ENCODE measurements at places on chromosomes 1 and 21. TPM values are rescaled to one million over a fixed set of nuclear protein-coding genes. Genes with fewer than 3 reads are reported as not detected.

Gene OR2T11
- total RNA-seq = not detected

Gene PPIAL4G
- 0.09 TPM for total RNA-seq

Gene OR10Z1
- not detected for total RNA-seq

Gene SPOCD1
- not detected for total RNA-seq

Gene EFNA3
- 3.6 TPM for total RNA-seq

Gene FAM163A
- not detected for total RNA-seq

Gene TAL1
- total RNA-seq = not detected

Gene HPCAL4
- total RNA-seq = 0.44 TPM

Gene ADCY10
- total RNA-seq = 0.19 TPM

Gene INKA2
- total RNA-seq = 2.6 TPM

Gene PYHIN1
- 11.3 TPM for total RNA-seq

Gene IGSF9
- not detected for total RNA-seq

Gene APH1A
- 101 TPM for total RNA-seq

Gene HCRTR1
- not detected for total RNA-seq

Gene CYYR1
- total RNA-seq = not detected

Gene TMEM222
- 41.4 TPM for total RNA-seq

Gene BSND
- total RNA-seq = not detected

Gene HEYL
- not detected for total RNA-seq

Gene C1orf53
- 1.3 TPM for total RNA-seq

Gene MYBPH
- not detected for total RNA-seq

Gene RGSL1
- not detected for total RNA-seq

Gene PIK3R3
- 3.2 TPM for total RNA-seq

Gene CFHR4
- total RNA-seq = not detected

Gene MATN1
- total RNA-seq = 0.50 TPM

Gene FOXO6
- not detected for total RNA-seq

Gene C1QC
- not detected for total RNA-seq

Gene CFHR5
- total RNA-seq = not detected

Gene ODR4
- total RNA-seq = 20.0 TPM

Gene SH2D1B
- total RNA-seq = not detected

Gene SASS6
- 17.2 TPM for total RNA-seq

Gene FHAD1
- not detected for total RNA-seq

Gene KIF26B
- total RNA-seq = 0.02 TPM

Gene RNF186
- not detected for total RNA-seq

Gene INSRR
- total RNA-seq = 0.68 TPM

Gene DBT
- total RNA-seq = 11.9 TPM

Gene DIRAS3
- not detected for total RNA-seq

Gene ADPRS
- total RNA-seq = 38.8 TPM

Gene LAMB3
- total RNA-seq = 20.3 TPM

Gene SELL
- 92.7 TPM for total RNA-seq

Gene PCBP3
- 7.5 TPM for total RNA-seq

Gene WNT9A
- not detected for total RNA-seq

Gene ADGRL2
- total RNA-seq = 0.17 TPM

Gene NPR1
- 0.09 TPM for total RNA-seq

Gene CCT3
- 623 TPM for total RNA-seq

Gene LGR6
- not detected for total RNA-seq

Gene SPATA46
- not detected for total RNA-seq

Gene FCRL1
- total RNA-seq = not detected

Gene DDX20
- total RNA-seq = 18.7 TPM

Gene S100A1
- total RNA-seq = not detected

Gene LRRC3
- 2.4 TPM for total RNA-seq

Gene NEXN
- 0.64 TPM for total RNA-seq

Gene CR2
- total RNA-seq = not detected

Gene CDCP2
- total RNA-seq = not detected

All from activated CD4-positive, alpha-beta T cell treated with anti-CD3 and anti-CD28 coated beads, Interleukin-2, amount 10 ng/mL, durations not matched to agents 24 days and 14 days (primary cell).